Peyer's patch (tissue), 4 donors: ENCODE measurements at places on chromosomes 4 and X. TPM values are rescaled to one million over a fixed set of nuclear protein-coding genes. Genes with fewer than 3 reads are reported as not detected.

DNA sequence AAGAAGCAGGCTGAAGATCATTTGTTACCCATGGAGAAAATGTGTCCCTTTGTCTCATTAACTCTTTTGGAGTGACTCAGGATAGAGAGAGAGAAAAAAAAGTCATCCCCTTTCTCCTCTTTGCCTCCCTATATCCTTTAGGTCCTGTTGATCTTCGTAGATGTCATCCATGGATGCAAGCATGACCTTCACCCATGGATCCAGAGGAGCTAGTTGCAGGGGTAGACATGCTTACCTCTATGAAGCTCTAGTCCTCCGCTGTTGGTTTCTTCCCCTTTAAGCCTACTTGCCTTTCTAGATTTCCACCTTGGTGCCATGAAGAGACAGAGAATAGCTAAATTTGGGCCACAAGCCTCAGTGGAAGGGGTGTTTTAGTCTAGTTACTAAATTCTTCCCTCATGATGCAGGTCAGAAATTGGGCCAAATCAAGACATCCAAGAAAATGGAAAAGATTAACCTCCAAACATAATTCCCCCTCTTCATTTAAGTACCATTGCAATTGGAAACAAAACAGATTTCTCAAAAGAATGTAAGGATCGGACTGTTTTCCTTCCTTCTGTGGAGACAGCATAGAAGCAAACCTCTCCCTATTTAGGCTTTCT, 178.4 kb downstream of the TECRL start:
- DNase-seq: no peak

GRCh38 chr4:48308901-48309300, 32.4 kb upstream of the SLAIN2 start:
- DNase-seq: no peak

ARMCX1 gene
- 6.6 TPM for total RNA-seq

GRCh38 chrX:99588936-99589335, 821.1 kb downstream of the PCDH19 start:
- DNase-seq: no peak

- DNase-seq: peak; percentile 62
These were observed 707 bp upstream of the UNC5C start for GRCh38 chr4:95549246-95550114.

SLC6A14 gene
- total RNA-seq: not detected

- no peak for DNase-seq
These were observed 118.4 kb upstream of the MED14 start for GRCh38 chrX:40853816-40854123.

CDKL5 gene
- total RNA-seq: 1.4 TPM

XG gene
- total RNA-seq: not detected

DNA sequence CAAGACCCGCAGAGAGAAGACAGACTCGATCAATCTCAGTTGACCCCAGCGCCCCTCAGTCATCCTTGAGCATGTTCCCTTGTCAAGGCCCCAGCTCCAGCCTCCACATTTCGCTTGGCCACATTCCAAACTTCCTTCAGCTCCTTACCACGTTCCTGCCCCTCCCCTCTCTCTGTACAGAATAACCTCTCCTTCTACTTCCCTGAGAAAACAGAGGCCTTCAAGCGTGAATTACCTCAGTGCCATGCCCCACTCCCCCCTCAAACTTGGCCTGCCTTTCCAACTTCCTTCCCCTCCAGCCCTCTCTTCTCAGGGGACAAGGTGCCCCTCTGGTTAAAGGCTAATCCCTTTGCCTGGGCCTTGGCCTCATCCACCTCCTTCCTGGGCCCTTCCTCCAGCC, 3.2 kb upstream of the RIPPLY1 start:
- DNase-seq: no peak

GRCh38 chrX:8274170-8274569, 103.1 kb upstream of the VCX2 start:
- no peak for DNase-seq

LRPAP1 gene
- 82.6 TPM for total RNA-seq

C4orf17 gene
- total RNA-seq: not detected
